GM04504 (cell line): ENCODE measurements at places on chromosomes 5 and 9.

DNA sequence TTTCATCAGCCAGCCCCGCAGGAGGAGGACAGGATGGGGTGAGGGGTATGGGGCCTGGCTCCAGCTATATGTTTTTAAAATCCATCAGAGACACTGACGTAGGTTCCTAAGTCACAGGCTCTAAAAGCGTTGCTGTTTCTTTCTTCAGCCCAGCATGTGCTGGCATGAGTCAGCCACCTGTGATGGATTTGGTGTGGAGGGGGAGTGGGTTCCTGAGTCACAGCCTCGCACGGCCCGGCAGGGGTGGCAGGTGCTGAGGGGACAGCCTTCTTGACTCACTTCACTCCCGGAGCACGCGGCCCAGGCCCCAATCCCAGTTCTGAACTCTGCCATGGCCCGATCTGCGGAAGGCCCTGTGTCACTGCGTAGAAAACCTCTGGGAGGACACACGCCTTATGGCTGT lies 38.8 kb upstream of the RPL26L1 start:
- no peak for DNase-seq

DNA sequence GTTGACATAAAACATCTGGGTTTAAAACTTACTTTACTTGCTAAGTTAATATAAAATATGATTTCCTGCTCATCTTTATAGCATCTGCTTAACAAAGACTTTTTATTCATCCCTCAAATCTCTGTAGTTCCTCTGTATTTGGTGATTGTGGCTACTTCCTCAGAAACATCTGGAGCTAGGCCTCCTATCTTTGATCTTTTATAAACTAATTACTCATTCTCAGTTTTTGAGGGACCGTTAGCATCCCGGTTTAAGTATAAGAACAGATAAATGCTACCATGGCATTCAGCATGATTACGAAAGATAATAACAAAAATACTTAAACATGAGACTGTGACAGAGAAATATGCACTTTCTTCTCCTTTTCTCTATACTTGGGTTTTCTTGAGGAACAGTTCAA lies 85.3 kb downstream of the SLC38A9 start:
- no peak for DNase-seq

- DNase-seq, result no peak
Observed at GRCh38 chr5:87074934-87075541, 192.6 kb upstream of the RASA1 start.

DNA sequence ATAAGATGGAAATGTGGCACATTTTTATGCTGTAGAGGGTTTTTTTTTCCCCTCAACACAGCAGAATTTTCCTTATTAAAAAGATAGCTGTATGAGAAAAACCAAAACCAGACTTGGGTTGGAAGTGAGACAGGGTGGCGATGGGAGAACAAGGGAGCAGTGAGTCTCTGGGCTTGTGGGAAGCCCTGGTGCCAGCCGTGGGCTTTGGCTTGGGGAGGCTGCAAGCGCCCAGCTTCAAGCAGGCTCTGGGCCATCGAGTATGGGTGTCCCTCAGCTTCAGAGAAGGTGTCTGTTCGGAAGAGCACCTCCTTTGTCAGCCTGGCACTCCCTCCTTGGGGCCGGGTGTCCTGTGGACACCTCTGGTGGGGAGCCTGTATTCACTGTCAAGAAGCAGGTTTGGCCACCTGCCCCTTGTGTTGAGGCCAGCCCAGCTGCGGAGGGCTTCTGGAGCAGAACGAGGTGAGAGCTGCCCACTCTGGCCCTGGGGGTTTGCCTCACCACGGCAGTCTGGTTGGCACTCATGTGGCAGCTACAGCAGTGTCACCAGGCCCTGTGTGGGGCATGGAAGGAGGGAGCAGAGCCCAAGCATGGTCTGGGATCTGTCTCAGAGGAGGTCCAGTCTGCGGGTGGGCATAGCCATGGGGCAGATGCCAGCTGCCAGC lies 37.6 kb upstream of the ANGPTL2 start:
- no peak for DNase-seq

- no peak for DNase-seq
Observed at GRCh38 chr5:39783756-39784421, 359.1 kb upstream of the DAB2 start.

DNA sequence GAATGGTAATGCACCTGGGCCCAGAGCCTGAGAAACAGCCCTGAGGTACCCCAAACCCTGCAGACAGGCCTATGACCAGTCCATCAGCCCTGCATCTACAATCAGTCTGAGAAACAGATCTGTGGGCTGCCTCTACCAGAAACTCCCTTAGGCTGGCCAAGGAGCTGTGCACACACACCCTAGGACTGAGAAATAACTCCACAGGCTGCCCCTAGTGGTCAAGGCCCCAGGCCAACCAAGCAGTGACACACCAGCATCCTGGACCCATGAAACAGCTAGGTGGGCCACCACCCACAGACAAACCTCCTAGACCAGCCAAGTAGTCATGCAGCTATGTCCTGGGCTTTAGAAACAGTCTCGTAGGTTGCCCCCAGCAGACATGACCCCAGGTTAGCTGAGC lies 253.6 kb upstream of the VLDLR start:
- DNase-seq, result no peak

DNA sequence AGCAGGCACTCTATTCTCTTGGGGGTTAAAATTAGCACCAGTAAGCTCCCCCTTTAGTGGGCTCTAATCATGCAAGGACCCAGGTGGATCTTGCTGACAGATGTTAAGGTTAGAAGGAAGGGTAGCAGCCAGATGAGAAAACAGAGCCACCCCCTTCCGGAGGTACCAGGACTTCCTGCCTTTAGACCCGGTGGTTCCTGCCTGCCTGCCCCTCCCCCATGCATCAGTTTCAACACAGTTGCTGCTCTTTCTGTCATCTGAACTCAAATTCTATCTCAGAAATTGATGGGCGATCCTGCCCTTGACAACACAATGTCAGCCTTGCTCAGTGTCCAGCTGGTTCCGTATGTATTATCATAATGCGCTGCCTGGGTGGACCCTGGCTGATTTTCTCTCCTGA lies 287.3 kb downstream of the EBF1 start:
- DNase-seq, result no peak

GRCh38 chr9:18791074-18791473 lies 241.9 kb downstream of the SAXO1 start:
- no peak for DNase-seq

GRCh38 chr9:91775011-91775707 lies 174.9 kb downstream of the ROR2 start:
- DNase-seq, result no peak

DNA sequence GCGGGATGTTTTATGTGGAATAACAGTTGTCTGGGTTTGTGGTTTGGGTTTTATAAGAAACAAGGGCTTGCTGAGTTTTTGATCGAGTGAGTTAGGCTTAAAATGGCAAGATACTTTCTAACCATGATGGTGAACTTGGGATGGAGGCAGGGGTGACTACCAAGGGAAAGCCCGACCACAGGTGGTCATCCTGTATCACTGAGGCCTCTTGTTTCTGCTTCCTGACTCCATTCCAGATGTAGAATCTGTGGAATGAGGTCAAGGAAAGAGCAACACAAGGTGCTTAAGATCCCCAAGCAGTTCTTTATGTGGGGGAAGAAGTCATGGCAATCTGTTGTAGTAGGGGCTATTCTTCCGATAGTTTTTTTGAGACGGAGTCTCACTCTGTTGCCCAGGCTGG lies 122.3 kb downstream of the GOLPH3 start:
- DNase-seq, result no peak

GRCh38 chr9:115035841-115036612 lies 81.9 kb downstream of the TNC start:
- DNase-seq, result peak; percentile 60

DNA sequence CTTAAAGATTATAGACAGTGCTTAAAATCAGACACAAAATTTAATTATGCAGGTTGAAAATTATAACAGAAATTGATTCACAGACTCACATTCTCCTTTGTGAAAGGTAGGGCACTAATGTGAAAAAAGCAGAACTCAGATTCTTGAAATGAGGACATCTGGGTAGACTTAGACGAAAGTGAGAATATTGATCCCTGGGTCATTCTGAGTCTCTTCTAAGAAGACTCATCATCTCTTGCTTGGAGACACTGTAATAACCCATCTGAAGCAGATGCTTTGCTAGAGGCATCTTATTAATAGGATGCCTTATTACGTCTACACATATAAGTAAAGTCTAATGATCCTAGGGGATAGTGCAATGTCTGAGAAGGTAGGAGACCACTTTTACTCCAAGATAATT lies 274.4 kb downstream of the HINT1 start:
- DNase-seq, result no peak

DNA sequence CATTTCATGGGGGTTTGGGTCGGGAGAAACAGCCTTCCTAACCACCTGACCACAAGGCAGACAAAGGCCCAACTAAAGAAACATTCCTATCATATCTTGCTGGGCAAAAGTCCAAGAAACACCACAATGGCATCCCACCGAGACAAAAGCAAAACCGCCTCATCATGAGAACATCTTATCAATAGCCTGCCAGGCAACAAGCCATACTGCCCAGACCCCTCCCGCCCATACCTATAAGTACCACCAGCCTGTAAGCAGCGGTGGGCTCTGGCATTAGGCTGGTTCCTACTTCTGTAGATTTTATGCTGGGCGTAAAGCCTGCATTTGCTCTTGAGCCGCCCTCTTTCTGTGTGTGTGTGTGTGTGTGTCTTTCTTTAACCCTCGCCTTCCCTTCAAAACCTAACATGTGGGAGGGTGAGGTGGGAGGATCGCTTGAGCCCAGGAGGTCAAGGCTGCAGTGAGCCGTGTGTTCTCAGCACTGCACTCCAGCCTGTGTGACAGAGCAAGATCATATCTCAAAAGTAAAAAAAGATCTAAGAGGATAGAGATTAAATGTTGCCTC lies 56.9 kb downstream of the PDE6A start:
- DNase-seq, result no peak

DNA sequence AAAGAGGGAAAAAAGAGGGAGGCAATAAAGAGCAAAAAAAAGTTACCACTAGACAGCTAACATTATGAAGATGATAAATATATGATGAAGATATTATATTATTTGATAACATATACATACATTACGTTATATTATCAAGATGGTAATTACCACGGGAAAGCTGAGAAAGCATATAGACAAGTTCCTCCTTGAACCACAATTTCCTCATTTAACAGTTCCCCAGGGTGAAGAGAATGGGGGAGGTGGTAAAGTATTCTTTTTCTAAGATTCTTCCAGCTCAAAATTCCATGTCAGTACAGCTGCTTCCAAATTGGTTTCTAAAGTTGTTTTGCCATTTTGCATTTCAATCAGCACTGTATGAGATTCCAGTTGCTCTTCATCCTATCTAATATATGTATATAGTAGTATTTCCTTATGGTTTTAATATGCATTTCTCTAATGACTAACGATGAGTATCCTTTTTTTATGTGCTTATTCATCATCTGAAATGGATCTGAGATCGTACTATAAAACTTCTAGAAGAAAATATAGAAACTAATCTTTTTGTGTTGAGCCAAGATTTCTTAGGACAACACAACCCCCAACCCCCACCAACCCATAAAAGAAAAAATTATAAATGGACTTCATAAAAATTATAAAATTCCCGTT lies 49.5 kb upstream of the C9orf72 start:
- DNase-seq, result no peak

- DNase-seq, result no peak
Observed at GRCh38 chr9:69400470-69400869, 75.5 kb downstream of the ENTREP1 start.

- no peak for DNase-seq
Observed at GRCh38 chr5:55031492-55031891, 7.4 kb downstream of the GZMK start.

GRCh38 chr9:107228496-107229039 lies 54.5 kb upstream of the RAD23B start:
- no peak for DNase-seq

GRCh38 chr5:138408023-138408422 lies 30.8 kb upstream of the REEP2 start:
- no peak for DNase-seq

DNA sequence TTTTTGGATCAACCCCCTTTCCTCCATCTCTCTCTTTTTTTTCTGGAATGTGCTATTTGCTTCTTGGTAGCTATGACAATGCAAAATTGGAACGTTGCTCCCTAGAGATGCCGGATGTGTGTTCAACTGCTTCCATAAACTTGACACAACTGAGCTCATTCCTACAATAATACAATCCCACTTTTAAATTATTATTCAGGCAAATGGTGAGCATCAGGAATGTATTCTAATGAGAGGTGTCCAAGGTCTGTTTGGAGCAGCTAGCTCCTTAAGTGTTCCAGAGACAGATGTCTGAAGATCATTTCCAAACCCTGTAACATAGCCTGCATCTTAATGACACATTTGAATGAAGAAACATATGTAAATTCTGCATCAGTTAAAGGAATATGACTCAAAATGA lies 518.4 kb downstream of the TAF11L14 start:
- DNase-seq, result no peak

DNA sequence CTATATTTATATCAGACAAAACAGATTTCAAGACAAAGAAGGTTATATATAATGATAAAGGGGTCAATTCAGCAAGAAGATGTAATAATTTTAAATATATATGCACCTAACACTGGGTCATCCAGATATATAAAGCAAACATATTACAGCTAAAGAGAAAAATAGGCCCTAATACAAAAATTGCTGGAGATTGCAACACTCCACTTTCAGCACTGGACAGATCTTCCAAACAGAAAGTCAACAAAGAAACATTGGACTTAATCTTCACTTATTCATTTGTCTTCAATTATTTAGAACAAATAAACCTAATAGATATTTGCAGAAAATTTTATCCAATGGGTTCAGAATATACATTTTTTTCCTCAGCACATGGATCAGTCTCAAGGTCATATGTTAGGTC lies 45.8 kb downstream of the MEIKIN start:
- DNase-seq, result no peak
